DMS53 (cell line): ENCODE measurements at places on chromosomes 2 and 18.
A peak's percentile ranks its signal among the peaks of the same experiment; 100 is the strongest.

GRCh38 chr2:45729753-45730512 is 78.5 kb downstream of the PRKCE start:
- peak; percentile 32 for DNase-seq

GRCh38 chr2:144374163-144374661 is 145.7 kb downstream of the ZEB2 start:
- no peak for DNase-seq

DNA sequence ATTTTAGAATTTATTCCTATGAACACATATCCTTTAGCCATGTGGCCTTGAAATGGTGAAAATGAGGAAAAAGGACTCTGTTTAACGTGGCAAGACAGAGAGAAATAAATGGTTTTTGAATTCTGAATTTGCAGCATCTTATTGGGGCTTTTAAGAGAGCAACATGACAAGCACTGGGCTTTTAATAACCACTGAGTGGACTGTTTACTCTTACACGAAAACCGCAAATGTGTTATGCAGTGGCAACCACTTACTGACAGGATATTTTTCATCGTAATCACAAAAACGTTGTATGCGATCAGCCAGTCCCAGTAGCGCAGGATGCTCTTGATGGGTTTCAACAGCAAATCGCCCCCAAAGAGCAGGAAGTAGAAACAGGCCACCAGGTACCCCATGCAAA is 226.6 kb downstream of the NAPG start:
- DNase-seq, result no peak

DNA sequence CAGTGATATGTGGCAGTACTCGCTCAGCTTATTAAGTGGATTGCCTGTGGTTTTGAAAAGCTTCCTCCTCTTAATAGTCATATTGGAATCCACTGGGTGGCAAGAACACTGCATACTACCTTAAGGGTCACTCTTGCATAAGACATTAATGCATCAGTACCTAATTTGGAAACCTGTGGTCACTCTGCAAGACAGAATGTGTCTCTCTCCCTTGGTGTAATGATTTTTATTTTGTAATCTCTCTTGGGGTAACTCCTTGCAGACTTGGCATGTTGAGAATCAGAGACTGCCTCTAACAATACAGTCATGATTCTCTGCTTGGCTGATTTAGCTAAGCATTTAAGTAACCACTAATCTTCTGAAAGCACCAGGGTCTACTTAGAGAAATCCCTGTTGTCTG is 33.0 kb upstream of the IER3IP1 start:
- DNase-seq, result no peak

GRCh38 chr2:101790857-101791256 is 93.3 kb downstream of the MAP4K4 start:
- no peak for DNase-seq

DNA sequence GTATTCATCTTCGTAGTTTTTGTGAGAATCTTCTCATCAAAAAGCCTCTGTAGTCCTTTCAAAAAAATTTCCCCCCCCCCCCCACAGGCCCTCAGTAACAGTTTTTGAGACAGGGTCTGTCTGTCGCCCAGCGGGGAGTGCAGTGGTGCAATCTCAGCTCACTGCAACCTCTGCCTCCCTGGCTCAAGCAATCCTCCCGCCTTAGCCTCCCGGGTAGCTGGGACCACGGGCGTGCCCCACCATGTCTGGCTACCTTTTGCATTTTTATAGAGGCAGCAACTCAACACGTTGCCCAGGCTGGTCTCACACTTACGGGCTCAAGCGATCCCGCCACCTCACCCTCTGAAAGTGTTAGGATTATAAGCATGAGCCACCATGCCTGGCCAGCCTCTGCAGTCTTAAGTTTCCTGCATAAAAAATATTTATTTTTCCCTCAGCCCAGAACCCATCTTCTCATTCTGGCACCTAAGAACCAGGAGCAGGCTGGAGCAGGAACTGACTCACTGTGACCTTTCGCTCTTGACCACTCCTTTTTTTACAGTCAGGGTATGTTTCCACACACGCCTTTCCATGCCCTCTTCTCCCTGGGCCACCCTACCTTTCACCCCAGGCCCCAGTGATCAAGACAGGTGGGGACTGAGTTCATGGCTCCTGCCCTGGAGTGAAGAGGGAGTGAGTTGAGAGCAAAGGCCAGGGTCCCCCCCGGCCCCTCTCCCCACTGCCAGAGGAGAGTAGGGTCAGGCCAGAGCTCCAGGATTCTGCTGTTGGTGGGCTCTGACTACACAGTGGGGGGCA is 32.5 kb upstream of the NT5DC4 start:
- DNase-seq, result no peak

DNA sequence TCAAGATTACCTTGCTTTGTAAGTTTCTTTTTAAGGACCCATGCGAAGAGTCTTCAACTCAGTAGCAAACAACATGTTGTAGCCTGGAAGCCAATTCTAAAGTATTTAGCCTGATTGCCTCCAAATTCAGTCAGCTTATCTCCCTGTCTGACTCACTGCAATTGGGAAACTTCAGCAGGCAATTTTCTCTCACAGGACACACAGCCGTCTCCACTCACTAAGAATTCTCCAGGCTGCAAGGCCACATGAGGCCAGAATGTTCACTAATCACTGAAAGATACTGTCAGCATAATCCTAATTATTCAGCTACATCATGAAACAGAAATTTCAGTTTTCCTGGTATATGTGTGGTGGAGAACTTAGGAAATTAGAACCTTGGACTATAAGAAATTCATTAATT is 78.1 kb upstream of the PDE1A start:
- no peak for DNase-seq

GRCh38 chr2:16254356-16254965 is 314.1 kb downstream of the MYCN start:
- no peak for DNase-seq

- no peak for DNase-seq
Observed at GRCh38 chr18:7512348-7512747, 54.8 kb upstream of the PTPRM start.
